Left kidney (tissue), 8 donors: ENCODE measurements at places on chromosomes 16 and 17. TPM values are rescaled to one million over a fixed set of nuclear protein-coding genes. Genes with fewer than 3 reads are reported as not detected.

RFNG gene
- polyA plus RNA-seq = 37.3 TPM

C16orf54 gene
- 0.32 TPM for polyA plus RNA-seq

GDPD3 gene
- polyA plus RNA-seq = 13.6 TPM

CLEC18A gene
- 78.3 TPM for polyA plus RNA-seq

ARHGDIG gene
- polyA plus RNA-seq = 3.6 TPM

CMTM4 gene
- 71.6 TPM for polyA plus RNA-seq

CORO6 gene
- polyA plus RNA-seq = 3.8 TPM

GCGR gene
- polyA plus RNA-seq = 9.2 TPM

MT1F gene
- 57.5 TPM for polyA plus RNA-seq

HEXIM2 gene
- polyA plus RNA-seq = 11.3 TPM

KRTAP17-1 gene
- polyA plus RNA-seq = not detected

GRCh38 chr17:35577830-35578196, 558 bp downstream of the PEX12 start:
- DNase-seq = no peak

GRCh38 chr16:4917117-4917516, 19.8 kb downstream of the PPL start:
- DNase-seq = no peak

DNA sequence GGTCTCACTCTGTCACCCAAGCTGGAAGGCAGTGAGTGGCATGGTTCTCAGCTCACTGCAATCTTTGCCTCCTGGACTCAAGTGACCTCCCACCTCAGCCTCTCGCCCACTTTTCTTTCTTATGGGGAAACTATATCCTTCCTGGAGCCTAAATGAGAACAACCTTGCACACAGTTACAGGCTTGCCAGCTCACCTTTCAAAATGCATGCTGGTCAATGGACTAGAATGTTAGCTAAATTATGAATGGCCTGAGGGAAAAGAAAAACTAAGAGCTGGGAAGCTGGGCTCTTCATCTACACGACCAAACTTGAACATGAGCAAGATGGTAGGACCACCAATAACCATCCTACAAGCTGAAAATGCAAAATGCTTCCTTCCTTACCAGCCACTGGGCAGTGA, 10.6 kb upstream of the LHX1 start:
- no peak for DNase-seq

GRCh38 chr16:54533856-54534490, 247.4 kb upstream of the IRX3 start:
- DNase-seq = no peak

DNA sequence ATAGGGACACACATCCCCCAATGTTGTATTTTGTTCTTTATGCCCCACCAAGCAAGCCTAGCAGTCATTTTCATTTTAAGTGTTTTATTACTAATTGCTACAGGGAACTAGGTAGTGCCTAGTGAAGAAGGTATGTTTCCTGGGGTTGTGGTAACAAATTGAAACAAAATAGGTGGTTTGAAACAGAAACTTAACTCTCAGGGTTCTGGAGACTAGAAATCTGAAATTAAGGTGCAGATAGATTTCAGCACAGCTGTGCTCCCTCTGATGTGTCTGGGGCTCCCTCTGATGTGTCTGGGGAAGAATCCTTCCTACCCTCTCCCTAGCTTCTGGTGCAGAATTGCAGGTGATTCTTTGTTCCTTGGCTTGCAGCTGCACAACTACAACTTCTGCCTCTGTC, 390.1 kb downstream of the ZFHX3 start:
- DNase-seq = no peak

- no peak for DNase-seq
Observed at GRCh38 chr16:11857161-11857560, 5.8 kb upstream of the RSL1D1 start.

DNA sequence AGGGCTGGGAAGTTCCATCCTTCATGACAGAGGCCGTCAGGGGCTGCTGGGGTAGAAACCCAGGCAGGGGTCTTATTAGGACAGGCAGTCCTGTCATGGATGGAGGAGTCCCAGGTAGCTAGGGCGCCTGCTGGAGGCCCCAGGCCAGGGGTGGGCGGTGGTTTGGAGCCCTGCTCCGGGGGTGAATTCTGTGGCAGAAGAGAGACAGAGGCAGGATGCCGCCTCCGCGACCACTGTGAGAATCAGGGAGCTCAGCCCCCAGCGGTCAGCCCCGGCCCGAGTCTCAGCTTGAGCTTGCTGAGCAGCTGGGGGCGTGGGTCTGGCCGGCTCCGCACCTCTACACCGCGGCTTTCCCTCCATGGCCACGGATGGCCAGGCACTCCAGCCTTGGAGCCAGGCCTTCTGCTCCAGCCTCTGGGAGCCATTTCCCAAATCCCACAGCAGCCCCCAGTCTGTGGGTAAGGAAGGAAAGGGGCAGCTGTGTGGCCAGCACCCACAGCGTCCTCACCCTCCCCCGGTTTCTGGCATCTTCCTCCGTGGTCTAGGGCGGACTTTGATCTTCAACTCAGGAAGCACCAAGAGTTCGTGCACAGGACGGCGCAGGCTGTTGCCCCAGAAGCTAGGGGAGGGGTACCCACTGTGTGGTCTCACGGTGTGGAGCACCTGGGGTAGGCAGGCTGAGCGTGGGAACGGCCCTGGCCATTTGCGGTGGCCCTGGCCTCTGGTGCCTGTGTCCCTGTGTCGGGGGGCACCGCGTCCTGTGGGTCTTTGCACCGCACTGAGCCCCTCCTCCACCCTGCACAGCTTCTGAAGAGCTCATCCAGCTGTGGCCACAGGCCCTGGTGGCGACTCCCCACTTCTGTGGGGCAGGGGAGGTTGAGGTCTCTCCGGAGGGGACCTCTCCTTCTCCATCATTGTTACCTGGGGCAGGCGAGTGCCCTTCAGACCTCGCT, 14.1 kb downstream of the CD7 start:
- DNase-seq = no peak

GRCh38 chr17:66367107-66367506, 64.7 kb downstream of the PRKCA start:
- DNase-seq = no peak

GRCh38 chr16:5838725-5839124, 741.1 kb upstream of the EEF2KMT start:
- no peak for DNase-seq

DNA sequence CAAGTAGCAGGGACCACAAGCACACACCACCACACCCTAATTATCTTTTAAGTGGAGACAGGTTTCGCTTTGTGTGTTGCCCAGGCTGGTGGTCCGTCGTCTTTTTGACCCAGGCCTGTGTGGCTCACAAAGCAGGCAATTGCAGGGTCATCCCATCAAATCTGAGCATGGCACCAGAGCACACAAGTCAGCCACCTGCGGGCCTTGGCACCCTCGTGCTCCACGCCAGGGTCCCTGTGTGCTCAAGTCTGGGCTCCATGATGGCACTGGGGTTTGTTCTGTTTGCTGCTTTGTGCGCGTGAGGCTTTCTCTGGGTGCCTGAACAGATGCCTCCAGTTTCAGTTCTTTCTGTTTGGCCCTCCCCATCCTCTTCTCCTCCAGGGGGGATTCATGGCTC, 2.4 kb upstream of the CAPN15 start:
- DNase-seq = no peak

- DNase-seq = no peak
Observed at GRCh38 chr17:80762076-80762475, 217.4 kb downstream of the RPTOR start.

DNA sequence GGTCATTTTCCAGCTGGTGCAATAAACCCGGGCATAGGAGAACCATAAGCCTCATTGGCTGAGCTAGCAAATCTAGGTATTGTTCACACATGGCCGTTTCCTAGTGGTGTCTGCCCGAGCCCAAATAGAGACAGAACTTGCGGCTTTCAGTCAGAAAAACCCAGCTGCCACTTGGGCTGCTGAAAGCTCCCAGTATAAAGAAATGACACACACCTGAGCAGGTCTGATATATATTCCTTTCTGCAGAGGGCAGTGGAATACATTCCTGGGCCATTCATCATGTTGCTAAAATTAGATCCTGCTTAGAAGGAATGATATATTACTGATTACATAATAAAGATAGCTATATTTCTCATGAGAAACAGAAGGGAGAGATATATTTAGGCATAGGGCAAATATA, 83.9 kb upstream of the IRX5 start:
- DNase-seq = no peak

DNA sequence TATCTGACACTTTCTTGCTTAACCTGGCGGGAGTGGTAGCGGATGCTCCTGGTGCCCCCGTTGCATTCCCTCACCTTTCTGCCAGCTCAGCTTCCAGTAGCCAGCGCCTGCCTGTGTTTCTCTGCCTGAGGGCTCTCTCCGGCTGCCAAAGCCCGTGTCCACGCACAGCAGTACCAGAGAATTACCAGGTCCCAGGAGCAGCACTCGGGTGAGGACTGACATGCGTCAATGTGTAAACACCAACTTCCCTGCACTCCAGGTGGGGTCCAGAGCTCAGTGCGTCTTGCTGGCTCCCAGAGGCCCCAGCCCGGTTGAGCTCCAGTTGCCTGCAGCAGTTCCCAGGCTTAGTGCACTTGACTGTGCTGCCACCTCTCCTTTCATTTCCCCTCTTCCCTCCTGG, 54.8 kb downstream of the CDH13 start:
- no peak for DNase-seq
